ENCODE measurements at places on chromosomes 6 and 20. TPM values are rescaled to one million over a fixed set of nuclear protein-coding genes. Genes with fewer than 3 reads are reported as not detected.

Gene GPR6
- total RNA-seq: not detected

Gene KCNQ5
- 6.9 TPM for total RNA-seq

Gene MLN
- total RNA-seq: not detected

Gene PCSK2
- not detected for total RNA-seq
